ENCODE measurements at places on chromosomes 4 and X.

GRCh38 chr4:148353571-148353970 lies 88.6 kb downstream of the NR3C2 start:
- no peak for DNase-seq

DNA sequence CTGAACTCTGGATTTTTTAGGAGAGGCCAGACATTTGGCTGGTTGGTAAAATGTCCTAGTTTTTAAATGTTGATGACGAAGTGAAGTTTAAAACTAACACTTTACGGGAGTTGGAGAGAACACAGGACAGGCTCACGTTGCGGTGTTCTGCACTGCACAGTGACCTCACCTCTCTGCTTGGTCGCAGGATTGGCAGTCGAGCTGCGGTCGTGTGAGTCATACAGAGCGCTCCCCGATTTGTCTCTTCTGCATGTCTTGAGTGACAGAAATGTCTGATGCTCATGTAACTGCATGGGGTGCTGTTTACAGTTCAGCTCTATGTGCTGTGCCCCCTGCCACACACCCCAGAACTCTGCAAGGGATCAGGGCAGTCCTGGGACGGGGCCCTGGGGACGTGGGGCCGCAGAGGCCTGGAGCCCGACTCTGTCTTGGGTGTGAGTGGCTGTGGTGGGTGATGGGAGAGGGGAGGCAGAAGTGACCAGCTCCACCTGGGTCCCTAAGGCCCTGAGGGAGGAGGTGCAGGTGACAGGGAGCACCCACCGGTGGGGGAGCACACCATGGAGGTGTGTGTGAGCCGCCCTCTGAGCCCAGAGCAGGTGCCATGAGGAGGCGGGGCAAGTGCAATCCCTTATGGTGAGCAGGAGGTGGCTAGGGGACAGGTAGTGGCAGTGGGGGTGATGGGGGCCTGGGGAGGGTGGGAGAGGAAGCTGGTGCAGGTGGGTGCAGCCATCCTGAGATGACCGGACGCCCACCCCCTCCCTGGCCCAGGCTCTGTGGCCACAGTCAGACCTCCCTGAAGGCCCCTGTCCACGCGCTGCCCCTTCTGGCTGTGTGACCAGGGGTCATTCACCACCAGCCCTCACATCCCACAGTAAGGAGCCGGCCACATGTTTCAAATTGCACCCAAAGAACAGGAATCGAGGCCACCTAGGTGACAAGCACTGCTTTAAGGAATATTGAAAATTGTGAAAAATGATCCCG lies 77.9 kb upstream of the ADRA2C start:
- DNase-seq, result no peak

GRCh38 chrX:117636826-117637225 lies 479.8 kb downstream of the KLHL13 start:
- no peak for DNase-seq

DNA sequence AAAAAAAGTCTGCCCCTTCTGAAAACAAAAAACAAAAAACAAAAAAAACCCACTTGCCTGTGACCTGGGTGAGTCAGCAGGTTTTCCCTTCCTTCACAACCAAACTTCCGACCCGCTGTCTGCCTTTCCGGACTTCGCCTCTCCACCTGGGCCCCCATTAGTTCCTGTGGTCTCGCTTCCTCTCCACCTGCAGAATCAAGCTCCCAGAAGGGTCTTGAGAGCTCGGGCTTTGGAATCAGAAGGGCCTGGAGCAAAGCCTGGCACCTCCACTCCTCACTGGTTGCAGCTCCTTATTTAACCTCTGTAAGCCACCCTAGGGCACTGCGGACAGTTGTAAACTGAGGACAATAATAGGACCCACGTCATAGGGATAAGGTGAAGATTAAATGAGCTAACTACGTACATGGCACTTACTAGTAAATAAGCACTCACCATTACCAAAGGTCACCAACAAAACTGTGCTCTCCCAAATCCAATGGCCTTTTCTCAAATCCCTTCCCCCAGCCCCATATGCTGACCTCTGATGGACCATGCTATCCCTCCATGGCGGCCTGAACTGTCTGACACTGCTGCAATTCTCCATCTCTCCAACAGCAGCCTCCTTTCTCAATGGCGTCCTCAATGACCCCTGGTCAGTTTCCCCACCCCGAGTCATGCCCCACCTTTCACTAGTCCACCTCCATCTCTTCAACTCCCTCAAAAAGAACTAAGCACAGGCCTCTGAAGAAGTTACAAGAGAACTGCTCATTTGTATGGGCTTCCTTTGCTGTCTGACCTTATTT lies 64.2 kb downstream of the IRF2 start:
- no peak for DNase-seq

- peak; percentile 34 for DNase-seq
Measured at GRCh38 chr4:120918788-120919187, 3.7 kb downstream of the PRDM5 start.

- peak; percentile 19 for DNase-seq
Measured at GRCh38 chrX:151753313-151754046, 18.9 kb downstream of the CNGA2 start.

- DNase-seq, result no peak
Measured at GRCh38 chr4:85938062-85938461, 421.8 kb downstream of the MAPK10 start.

- DNase-seq, result no peak
Measured at GRCh38 chrX:54825716-54826438, 18.3 kb downstream of the MAGED2 start.

GRCh38 chr4:118973295-118973694 lies 84.6 kb downstream of the SYNPO2 start:
- DNase-seq, result no peak

DNA sequence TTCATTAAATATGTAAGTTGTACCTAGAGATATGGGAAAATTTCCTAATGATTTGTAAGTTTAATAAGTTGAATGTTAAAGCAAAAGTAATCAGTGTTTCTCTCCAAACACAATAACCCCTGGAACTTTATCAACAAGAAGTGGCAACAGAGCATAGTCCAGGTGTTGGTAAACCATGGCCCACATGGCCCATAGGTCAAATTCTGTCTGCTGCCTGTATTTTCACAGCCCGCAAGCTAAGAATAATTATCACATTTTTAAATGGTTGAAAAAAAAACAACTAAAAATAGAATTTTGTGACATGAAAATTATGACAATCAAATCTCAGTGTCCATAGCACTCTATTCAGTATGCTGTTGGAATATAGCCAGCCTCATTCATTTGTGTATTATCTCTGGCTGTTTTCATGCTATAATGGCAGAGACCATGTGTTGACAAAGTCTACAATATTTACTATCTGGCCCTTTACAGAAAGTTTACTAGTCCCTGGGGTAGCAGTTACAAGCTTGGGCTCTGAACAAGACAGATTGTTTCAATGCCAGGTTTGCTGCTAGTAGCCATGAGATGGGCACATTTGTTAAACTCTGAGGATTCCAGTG lies 395.8 kb downstream of the GASK1B start:
- no peak for DNase-seq

GRCh38 chr4:62550121-62550520 lies 1350.0 kb downstream of the ADGRL3 start:
- peak; percentile 83 for DNase-seq

GRCh38 chrX:67784712-67785111 lies 240.9 kb downstream of the AR start:
- no peak for DNase-seq

DNA sequence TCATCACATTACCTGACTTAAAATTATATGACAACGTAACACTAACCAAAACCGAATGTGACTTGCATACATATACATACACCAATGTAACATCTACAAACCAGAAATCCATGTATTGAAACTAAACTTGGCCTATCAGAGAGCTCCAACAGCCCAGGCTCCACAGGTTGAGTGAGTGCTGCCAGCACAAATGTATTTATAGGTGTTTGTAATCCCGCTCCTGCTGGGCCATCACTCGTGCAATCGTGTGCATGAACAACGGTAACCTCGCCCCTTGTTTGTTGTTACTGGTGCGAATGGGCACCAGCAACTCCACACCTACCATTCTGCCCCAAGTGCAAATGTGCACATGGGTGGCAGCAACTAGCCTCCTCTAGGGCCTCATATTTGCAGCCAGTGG lies 285.7 kb upstream of the ZCCHC13 start:
- DNase-seq, result no peak

DNA sequence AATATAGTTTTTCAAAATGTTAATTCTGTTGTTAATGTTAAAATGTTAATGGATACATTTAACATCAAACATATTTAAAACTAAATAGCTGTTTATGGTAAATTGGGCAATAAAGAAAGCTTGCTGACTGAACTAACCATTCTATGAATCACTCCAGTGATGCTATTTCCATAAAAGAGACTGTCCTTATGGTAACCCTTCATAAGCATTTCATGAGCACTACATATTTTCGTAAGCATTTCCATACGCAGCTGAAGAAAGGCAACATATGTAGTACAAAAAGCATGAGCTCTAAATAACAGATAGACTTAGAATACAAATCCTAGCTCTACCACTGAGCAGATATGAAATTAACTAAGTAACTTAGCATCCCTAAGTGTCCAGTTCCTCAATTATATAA lies 188.9 kb downstream of the COL25A1 start:
- DNase-seq, result no peak

DNA sequence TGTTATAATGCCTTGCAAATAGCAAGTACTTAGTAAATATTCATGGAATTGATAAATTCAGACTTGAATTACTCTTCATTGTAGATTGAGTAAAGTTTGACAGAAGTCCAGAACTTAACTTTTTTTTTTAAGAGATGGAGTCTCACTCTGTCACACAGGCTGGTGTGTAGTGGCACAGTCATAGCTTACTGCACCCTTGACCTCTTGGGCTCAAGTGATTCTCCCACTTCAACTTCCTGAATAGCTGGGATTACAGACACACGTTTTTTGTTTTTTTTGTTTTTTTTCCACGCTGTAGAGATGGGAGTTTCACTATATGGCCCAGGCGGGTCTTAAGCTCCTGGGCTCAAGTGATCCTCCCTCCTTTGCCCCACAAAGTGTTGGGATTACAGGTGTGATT lies 32.1 kb downstream of the UBE2K start:
- DNase-seq, result no peak

GRCh38 chrX:13059637-13060499 lies 15.4 kb upstream of the FAM9C start:
- no peak for DNase-seq

DNA sequence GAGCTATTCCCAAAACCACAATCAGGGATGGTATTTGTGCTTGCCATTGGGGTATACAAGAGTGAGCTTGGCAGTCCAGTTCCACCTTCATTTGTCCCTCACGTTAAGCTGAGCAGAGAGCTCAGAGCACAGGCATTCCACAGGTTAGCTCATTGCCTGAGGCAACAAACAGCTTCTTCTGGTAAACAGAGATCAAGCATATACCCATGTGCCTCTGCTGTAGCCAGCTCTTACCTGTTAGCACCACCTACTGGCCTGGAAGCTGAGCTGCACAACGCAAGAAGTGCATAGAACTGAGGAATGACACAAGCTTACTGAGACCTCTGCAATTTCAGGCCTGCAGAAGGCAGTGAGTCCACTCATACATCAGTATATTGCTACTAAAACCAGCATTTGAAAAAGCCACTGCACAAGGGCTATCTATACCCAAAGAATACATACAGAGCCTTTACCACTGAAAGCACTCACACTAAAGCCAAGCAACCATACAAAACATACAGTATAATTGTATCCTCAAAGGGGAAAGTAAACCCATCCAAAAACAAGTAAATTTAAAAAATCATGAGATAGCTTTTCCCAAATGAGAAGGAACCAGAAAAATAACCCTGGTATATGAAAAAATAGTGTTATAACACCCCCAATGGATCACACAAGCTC lies 258.3 kb upstream of the GABRA2 start:
- peak; percentile 4 for DNase-seq

DNA sequence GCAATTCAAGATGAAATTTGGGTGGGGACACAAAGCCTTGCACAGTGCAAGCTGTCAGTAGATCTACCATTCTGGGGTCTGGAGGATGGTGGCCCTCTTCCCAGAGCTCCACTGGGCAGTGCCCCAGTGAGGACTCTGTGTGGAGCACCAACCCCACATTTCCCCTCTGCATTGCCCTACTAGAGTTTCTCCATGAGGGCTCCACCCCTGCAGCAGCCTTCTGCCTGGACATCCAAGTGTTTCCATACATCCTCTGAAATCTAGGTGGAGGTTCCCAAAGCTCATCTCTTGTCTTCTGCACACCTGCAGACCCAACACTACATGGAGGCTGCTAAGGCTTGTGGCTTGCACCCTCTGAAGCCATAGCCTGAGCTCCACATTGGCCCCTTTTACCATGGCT lies 402.3 kb downstream of the RAB28 start:
- DNase-seq, result no peak
